ENCODE measurements at places on chromosomes 6 and 20. TPM values are rescaled to one million over a fixed set of nuclear protein-coding genes. Genes with fewer than 3 reads are reported as not detected.

GABBR1 gene
- total RNA-seq: 72.2 TPM

HS3ST5 gene
- total RNA-seq: 13.9 TPM

TRIM15 gene
- total RNA-seq: not detected

C4A gene
- 10.6 TPM for total RNA-seq

All from frontal cortex (tissue), 4 donors.